ENCODE measurements at places on chromosomes 7 and 10. TPM values are rescaled to one million over a fixed set of nuclear protein-coding genes. Genes with fewer than 3 reads are reported as not detected.

GRCh38 chr10:101139421-101139911 lies 8.4 kb downstream of the TLX1 start:
- no peak for DNase-seq

- peak; percentile 50 for DNase-seq
Measured at GRCh38 chr7:1818575-1819258, 148.6 kb downstream of the ELFN1 start.

- DNase-seq, result peak; percentile 61
Measured at GRCh38 chr10:125093974-125094705, 66.2 kb downstream of the CTBP2 start.

- DNase-seq, result peak; percentile 53
Measured at GRCh38 chr10:24518981-24519597, 204.6 kb downstream of the ARHGAP21 start.

GRCh38 chr10:95841661-95842498 lies 65.9 kb upstream of the CC2D2B start:
- no peak for DNase-seq

Gene SOSTDC1
- not detected for total RNA-seq

DNA sequence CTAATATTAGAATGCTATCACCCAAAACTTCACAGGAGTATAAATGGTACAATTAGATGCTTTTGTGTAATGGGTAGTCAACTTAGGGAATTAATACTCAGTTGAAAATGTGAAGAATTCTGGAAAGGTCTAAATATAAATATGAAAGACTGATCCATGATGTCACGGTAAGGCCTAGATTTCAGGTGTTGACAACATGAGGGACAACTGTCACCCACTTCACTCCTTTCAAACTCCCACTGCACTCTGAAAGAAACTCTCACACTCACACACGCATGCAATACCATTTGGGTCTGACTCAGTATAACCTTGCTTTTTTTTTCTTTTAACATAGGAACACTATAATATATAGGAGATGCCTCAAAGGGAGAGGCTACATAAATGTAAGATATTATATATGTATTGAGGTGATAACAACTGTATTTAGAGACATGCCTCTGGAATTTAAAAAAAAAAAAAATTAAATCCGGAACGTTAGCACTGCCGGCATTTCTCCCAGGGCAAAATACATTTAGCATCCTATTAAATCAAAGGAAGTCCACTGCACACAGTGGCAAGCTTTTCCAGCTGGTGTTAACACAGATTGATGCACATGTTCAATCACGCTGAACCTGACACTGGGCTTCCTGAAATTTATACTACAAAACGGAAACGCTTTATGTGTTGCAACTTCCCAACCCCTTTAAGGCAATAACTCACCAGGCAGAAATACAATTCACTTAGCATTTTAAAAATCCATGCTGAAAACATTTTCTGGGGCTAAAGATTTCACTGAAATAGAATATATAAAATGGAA lies 74.9 kb downstream of the RSU1 start:
- DNase-seq, result no peak

Gene ARHGAP22
- 29.1 TPM for total RNA-seq

- peak; percentile 58 for DNase-seq
Measured at GRCh38 chr7:33722383-33723101, 182.8 kb upstream of the BMPER start.

DNA sequence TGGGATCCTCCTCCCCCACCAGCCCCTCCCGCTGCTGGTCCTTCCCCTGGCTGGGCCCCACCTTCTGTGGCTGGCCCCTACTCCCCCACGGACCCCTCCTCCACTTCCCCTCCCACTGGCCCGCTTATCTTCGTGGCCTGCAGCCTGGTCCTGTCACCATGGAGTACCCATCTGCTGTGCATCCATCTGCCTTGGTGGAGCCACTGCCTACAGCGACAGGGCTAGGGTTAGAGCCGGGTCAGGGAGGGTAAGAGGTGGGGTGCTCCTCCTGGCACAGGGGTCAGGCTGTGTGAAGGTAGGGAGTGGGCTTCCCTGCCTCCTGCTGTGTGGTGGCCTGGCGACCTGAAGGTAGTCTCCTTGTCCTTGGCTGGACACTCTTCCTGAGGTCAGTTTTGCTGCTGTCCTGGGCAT lies 5.2 kb downstream of the ADCY1 start:
- no peak for DNase-seq

DNA sequence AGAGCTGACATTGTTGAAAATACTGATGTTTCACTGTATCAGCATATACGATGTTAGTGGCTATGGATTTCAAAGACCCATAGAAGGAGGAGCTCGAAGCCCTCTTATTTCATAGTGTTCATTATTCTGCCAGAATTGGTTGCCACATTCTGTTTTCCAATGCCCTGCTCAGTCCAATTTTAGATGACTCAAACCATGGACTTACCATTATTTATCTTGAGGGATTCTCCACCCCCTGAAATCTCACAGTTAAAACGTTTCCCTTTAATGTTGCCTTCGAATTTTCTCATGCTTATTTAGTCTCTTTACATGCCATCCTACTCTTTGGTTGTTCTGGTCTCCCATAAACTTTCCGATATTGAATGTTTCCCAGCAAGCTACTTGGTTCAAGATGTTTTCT lies 264.5 kb downstream of the HDAC9 start:
- no peak for DNase-seq

DNA sequence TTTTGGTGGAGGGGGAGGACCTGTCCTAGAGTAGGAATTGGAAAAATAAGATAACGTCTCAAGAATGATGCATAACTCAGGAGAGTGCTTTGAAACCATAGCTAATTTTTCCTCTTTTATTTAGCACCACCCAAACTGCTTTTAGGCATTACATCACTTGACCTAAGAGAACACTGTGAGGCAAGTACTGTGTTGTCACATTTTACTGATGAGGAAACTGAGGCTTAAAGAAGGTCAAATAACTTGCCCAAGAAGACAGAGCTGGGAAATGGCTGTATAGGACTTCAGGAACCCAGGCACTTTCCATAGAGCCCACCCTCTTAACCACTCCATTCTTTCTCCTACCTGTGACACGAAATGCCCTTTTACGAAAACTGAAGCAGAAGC lies 21.4 kb downstream of the ADRB1 start:
- no peak for DNase-seq
